ENCODE measurements at places on chromosomes 12 and 14.

- DNase-seq: no peak
These were observed 41.6 kb downstream of the NFKBIA start for GRCh38 chr14:35362911-35363374.

GRCh38 chr12:94806617-94807016 is 156.3 kb upstream of the TMCC3 start:
- DNase-seq: no peak

GRCh38 chr12:72546106-72546505 is 273.9 kb downstream of the TRHDE start:
- DNase-seq: no peak

DNA sequence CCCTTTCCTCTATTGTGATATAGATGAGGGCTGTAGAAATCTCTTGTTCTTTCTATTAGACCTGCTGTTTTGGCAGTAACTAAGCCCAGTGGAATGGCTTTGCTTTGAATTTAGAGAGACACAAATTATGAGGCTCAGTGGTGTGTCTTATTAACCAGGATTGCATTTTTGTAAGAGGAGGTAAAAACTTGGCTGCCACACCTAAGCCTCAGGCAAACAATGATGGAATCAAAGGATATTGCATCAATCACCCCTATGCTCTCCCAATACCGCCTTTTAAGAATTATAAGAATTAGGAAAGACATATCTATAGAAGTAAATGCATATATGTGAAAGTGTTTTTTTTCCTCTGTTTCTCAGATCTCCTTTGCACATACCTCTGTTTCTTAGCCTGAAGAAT is 63.3 kb downstream of the ACSS3 start:
- DNase-seq: no peak

DNA sequence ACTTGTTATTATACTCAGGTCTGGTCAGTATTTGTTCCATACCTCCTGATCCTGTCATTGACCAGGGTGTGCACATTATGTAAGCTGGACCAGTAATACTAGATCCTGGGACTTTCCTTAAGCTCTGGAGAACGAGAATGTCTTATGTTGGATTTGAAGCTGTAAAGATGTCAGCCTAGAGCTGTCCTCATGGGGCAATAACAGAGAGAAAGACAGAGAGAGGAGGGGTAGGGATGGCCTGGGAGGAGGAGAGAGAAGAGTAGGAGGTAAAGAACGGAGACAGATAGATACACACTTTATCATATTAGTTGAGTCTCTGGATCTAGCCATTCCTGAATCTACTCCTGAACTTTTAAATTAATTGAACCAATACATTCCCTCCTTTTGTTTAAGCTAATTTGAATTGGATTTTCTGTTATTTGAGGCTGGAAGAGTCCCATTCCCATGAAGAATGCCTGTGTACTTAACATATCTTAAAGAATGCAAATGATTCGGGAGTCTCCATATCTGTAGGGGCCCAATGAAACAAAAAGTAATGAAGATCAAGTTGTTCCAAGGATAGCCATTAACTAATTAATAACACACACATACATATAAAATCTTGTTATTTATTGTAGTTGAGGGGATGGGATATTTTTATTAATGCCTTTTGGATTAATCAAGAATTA is 55.9 kb downstream of the PLEKHA5 start:
- no peak for DNase-seq

- DNase-seq: no peak
These were observed 188.7 kb downstream of the PRKD1 start for GRCh38 chr14:29738950-29739349.

DNA sequence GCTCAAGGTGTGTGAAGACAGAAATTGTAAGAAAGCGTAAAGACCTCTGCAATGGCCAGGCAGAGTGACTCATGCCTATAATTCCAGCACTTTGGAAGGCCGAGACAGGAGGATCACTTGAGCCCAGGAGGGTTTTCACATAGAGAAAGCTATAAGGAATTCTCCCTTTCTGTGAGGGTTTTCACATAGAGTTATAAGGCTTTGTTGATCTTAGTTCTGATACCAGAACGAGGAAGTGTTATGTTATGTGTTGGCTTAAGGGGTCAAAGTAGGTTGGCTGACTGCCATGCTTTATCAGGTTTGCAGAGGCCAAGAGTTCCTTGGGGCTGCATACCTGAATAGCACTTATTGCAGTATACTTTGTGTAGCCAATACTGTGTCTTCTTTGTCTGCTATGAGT is 139.1 kb downstream of the ERC1 start:
- no peak for DNase-seq

DNA sequence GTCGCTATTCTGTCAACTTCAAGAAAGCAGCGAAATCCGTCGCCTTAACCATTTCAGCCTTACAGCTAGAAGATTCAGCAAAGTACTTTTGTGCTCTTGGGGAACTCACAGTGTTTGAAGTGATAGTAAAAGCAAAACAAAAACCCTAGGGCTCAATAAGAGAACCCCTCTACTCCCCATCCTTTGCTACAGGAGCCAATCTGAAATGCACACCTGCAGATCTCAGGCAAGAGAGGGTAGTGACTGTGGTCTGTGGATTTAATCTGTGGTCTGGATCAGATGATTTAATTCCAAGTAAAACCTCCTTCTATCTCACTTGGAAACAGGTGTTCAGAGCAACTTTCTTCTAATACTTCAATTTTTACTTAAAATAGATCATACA is 422.9 kb upstream of the OR4E1 start:
- no peak for DNase-seq

DNA sequence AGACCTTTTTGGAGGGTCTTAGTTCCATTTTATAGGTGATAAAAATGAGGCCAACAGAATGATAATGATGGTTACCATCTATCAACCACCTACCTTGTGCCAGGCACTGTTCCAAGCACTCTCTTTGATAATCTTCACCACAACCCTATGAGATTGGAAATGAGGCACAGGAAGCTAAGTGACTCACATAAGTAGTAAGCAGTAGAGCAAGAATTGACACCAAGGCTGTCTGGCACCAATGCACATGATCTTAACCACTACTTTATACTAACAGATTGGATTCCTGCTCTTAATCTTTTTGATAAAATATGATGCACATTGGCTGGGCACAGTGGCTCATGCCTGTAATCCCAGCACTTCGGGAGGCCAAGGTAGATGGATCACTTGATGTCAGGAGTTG is 91.4 kb downstream of the DRAM1 start:
- no peak for DNase-seq

GRCh38 chr14:30873308-30874119 is 845 bp upstream of the COCH start:
- no peak for DNase-seq
